ENCODE measurements at places on chromosomes 1 and 21.

GRCh38 chr1:17839641-17840196 lies 84.6 kb downstream of the ACTL8 start:
- no peak for DNase-seq

GRCh38 chr21:21210552-21210951 lies 212.3 kb downstream of the NCAM2 start:
- DNase-seq = no peak

DNA sequence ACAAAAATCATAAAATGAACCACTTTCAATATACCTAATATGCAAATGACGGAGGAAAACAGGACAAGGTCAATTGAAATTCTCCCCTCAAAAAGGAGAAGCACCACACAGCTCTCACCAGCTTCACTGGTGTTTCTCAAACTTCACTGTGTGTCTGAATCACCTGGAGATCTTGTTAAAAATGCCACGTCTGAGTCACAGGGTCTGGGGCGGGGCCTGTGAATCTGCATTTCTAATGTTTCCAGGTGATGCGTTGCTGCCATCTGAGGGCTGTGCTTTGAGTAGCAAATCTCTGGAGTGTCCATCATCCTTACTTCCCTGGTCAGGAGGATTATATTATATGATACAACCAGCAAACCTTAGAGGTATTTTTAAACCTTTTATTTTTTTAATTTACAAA lies 9.0 kb downstream of the CLDN19 start:
- DNase-seq = no peak

- DNase-seq = no peak
These were observed 170.8 kb downstream of the SIPA1L2 start for GRCh38 chr1:232459087-232459486.

- no peak for DNase-seq
These were observed 135.7 kb upstream of the TIAM1 start for GRCh38 chr21:31479714-31480113.

All from GM12891 (cell line).